ENCODE measurements at places on chromosomes 1 and 21.

- no peak for DNase-seq
Observed at GRCh38 chr1:12619792-12620487, 1.9 kb upstream of the DHRS3 start.

GRCh38 chr1:159208175-159208825, 3.6 kb downstream of the ACKR1 start:
- DNase-seq: no peak

DNA sequence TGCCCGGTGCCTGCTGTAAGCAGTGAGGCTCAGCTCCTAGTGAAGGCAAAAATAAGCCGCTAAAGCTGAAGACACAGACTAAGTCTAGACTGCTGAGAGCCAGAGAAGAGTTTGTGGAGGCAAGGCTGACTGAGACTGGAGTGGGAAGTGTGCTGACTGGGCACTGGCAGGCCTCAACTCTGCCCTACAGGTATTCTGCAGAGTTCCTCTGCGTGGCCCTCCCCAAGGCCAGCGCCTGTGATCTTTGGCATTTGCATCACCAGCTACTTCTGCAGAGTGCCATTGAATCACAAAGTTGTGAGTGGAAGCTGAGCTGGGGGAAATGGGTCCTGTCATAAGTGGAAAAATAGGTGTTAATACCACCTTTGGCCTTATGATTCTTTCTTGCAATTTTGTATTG, 905.7 kb downstream of the PLA2G4A start:
- DNase-seq: no peak

DNA sequence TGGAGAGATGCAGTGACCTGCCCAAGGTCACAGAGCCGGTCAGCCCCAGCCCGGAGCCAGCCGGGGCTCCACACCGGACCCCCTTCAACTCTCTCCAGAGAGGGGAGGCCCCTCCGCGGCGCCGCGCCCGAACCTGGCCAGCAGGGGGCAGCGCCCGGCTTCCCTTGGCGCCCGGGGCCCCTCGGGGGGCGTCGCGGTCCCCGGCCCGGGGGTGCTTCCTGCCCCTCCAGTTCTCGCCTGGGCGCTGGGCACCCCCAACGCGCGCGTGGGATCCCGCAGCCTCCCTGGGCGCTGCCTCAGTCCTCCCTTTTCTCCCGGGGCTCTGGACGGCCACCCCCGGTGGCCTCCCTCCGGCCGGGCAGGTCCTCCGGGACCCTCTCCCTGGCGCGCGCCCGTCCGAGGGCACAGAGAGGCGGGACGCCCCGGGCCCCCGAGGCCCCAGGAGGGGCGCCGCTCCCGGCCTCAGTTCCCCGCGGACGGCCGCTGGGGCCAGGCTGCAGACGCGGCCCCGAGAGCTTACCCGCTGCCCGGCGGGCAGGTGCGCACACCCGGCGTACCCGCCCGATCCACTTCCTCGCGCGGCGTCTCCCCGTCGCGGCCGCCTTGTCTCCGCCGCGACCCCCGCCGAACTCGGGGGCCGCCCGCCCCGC, 406 bp downstream of the HTR1D start:
- DNase-seq: no peak

DNA sequence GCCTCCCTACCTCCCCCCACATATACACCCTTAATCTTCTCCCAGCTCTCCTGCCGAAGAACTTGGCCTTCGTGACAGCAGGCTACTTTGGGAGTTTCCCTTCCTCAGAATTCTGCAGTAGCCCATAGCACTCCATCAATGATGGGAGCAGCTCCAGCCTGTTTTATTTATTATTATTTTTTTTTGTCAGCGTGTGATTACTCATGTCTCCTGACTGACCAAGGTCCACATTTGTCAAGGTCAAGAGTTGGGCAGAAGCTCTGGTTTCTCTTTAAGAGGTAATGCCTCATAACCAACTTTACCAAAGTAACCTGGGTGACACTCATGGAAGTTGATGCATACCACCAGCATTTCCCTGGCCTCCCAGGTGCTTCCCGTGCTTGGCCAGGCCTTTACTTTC, 125.4 kb downstream of the ZZZ3 start:
- DNase-seq: no peak

- no peak for DNase-seq
Observed at GRCh38 chr1:62229468-62229867, 34.8 kb downstream of the L1TD1 start.

Measured in cortex of kidney (tissue), 1 donor.